ENCODE measurements at places on chromosomes 6 and 20.

GRCh38 chr6:82208913-82209312 lies 38.6 kb downstream of the IBTK start:
- DNase-seq: no peak

GRCh38 chr6:87763276-87763675 lies 61.2 kb upstream of the AKIRIN2 start:
- no peak for DNase-seq

DNA sequence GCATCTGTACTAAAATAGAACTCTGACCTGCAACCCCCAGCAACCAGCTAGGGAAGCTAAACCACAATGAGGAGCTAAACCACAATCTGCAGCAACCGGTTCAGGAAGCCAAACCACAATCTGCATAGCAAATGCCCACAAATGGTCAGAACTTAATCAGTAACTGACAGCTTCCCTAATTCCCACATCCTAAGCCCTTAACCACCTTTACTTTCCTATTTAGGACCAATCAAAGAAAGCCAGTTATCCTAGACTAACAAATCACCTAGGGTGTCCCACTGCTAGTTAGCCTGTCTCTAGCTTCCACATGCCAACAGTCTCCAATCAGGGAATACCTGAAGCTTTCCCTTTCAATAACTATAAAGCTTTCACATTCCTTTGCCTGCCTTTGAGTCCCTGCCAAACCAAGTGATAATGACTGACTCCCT lies 424.6 kb upstream of the PTCHD4 start:
- no peak for DNase-seq

DNA sequence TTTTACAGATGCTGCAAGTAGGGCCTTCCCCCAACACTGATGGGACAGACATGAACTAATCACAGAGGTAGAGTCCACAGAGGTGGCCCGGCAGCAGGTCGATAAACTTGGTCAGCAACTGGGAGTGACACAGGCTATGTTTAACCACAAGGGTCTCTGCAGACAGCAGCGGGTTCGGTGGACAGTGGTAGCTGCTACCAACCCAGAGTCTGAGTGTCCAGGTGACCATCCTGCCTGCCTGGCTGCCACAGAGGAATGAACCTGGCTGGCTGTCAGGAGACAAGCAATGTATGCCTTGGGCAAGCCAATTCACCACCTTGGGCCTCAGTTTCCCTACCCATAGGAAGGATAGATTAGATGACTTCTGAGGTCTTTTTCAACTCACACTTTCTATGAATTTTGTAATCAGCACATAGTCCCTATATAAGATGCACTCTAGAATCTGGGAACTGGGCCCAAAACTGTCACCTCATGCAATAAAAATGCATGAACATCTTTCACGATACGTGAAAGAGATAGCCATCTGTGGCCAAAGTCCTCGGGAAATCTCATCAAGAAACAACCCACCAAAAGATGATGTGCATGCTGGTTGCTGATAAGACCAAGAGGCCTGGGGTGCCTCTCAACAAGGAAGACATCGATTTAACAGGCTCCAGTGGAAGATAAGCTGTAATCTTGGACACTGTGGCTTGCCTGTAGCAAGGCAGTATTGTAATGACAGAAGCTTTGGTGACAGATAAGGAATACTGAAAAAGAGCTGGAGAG lies 30.5 kb downstream of the MDGA1 start:
- DNase-seq: no peak
